Gastroesophageal sphincter (tissue), 4 donors: ENCODE measurements at places on chromosomes 3 and 15. TPM values are rescaled to one million over a fixed set of nuclear protein-coding genes. Genes with fewer than 3 reads are reported as not detected.
A peak's percentile ranks its signal among the peaks of the same experiment; 100 is the strongest.

GRCh38 chr3:10933805-10934481 is 58.6 kb upstream of the SLC6A1 start:
- peak; percentile 60 for ATAC-seq

The BNC1 gene
- total RNA-seq = 0.27 TPM

DNA sequence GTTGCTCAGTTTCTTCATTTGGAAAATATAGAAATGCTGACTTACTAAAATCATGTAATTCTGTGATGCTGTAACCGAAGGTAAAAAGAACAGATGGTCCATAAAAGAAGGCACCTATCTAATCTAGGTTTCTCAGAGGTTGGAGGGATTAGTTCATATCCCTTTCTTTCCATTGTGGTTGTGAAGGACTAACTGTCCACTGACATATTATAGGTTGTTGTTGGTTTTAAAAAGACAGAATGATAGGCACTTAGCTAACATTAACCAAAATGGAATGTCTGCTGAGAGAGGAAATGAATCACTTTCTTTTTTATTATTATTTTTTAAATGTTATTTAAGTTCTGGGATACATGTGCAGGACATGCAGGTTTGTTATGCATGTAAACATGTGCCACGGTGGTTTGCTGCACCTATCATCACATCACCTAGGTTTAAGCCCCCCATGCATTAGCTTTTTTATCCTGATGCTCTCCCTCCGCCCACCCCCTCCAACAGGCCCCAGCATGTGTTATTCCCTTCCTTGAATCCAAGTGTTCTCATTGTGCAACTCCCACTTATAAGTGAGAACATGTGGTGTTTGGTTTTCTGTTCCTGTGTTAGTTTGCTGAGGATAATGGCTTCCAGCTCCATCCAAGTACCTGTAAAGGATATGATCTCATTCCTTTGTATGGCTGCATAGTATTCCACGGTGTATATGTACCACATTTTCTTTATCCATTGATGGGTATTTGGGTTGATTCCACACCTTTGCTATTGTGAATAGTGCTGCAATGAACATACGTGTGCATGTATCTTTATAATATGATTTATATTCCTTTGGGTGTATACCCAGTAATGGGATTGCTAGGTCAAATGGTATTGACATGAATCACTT is 45.8 kb downstream of the ALDH1A2 start:
- no peak for ATAC-seq

The HYAL3 gene
- 8.8 TPM for total RNA-seq

GRCh38 chr15:65787260-65787659 is 4.8 kb downstream of the DENND4A start:
- ATAC-seq = no peak

The OR5K2 gene
- total RNA-seq = not detected
